ENCODE measurements at places on chromosomes 12 and 14.

DNA sequence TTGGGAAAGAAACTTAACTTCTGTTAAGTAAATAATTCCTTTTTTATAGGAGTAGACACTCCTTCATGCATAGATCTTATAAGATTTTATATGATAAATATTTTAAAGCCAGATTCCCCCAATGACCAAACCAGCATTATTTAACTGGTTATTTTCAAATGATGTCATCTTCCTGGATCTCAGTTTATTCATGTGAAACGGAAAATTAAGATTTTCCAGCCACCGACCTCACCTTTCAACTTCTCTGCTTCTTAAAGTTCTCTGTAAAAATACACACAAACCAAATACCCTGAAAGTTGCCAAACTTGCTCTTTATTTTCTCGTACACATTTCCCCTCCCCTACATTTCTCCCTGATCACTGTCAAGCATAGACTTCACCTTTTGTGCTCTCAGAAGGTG lies 364.2 kb downstream of the GALC start:
- no peak for DNase-seq

GRCh38 chr12:57614178-57614947 lies 3.1 kb downstream of the ARHGEF25 start:
- no peak for DNase-seq

GRCh38 chr14:74917646-74918081 lies 5.4 kb downstream of the RPS6KL1 start:
- DNase-seq: no peak

GRCh38 chr12:125183187-125184067 lies 118.2 kb downstream of the AACS start:
- DNase-seq: peak; percentile 27

GRCh38 chr12:67112586-67112985 lies 156.6 kb upstream of the CAND1 start:
- no peak for DNase-seq

DNA sequence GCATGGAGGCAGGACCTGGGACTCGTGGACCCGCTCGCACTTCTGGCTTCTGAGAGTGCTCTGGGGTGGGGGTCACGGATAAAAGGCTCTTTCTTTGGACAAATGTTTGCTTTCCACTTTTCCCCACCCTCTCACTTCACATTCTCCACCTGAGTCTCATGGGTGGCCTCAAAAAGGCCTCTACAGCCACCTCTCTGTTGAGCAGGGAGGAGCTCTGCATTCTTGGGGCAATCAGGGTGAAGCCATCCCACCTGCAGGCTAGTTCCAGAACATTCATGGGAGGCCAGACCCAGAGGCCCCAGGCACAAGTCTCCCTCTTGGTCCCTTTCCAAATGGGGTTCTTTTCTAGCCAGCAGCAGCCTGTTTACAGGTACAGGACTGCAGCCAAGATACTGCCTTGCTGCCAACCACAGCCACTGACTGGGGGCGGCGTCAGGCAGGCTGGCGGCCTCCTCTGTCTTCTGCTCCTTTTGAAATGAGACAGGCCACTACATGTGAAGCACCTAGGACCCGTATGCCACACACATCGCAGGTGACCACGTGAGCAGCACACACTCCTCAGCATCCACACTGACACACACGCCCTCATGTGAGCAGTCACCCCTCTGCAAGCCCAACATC lies 18.2 kb upstream of the CEBPE start:
- no peak for DNase-seq

DNA sequence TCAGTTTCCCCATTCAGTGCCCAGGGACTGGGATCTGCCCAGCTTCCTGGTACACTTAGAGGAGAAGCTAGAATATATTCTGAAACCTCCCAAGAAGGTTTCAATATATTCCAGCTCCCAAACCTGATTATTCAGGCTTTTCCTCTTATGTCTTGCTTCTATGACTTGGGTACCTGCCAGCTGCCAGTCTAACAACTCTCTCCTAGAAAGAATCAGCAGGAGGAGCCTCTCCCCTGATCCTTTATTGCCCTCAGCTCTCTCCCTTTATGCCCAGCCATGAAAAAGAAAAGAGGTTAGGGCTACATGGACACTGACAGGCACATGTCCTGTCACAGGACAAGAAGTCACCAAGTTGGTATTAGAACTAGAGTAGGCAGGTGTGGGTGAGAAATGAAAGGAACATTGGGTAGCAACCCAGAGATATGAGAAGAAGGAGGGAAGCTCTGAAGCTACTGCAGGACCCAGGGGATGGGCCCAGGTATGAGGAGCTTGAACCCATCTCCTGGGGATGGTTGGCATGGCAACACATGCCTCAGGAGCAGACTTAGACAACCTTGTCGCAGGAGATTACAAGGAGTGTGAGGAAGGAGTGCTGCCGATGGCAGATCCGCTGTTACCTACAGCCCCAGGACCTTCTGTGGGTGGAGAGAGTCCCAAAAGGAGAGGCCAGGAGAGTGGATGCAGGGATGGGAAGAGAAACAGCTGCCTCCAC lies 2.0 kb upstream of the CACNB3 start:
- DNase-seq: no peak

- no peak for DNase-seq
Measured at GRCh38 chr14:105255021-105255507, 6.7 kb downstream of the BTBD6 start.

DNA sequence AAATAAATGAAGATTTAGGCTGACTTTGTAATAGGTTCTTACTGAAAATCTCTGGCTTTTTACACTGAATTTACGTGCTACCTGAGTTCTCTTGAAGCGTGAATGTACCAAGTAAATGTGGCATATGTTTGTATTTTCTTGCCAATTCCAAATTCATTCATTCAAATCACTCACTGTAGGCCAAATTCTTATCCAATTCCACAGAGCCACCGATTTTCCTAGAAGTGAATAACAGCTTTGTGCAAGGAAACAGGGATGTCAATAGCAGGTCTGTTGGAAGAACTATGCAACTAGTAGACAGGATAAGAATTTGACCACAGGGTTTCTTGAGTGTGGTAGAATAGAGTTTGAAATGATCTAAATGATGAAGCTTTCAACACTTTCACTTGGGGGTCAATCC lies 86.8 kb downstream of the SOX5 start:
- DNase-seq: no peak

DNA sequence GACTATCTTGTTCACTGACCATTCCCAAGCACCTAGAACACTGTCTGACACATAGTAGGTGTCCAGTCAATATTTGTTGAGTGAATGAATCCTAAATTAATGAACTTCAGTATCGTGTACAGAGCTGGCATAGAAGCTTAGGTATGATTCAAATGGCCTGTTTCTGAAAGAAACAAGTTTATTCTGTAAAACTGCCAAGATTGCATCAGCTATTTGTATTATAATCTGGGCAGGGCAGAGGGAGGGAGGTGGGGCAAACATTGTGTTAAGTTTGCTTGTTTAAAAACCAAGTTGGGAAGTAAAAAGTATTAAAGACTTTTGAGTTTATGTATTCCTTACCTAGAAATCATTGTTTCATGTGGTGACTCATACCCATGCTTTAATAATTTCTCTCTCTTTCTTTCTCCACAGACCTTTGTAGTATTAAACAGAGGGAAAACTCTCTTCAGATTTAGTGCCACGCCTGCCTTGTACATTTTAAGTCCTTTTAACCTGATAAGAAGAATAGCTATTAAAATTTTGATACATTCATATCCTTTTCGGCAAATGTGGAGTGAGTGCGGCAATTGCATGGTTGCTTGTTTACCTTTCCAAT lies 92.8 kb downstream of the SCN8A start:
- DNase-seq: no peak

DNA sequence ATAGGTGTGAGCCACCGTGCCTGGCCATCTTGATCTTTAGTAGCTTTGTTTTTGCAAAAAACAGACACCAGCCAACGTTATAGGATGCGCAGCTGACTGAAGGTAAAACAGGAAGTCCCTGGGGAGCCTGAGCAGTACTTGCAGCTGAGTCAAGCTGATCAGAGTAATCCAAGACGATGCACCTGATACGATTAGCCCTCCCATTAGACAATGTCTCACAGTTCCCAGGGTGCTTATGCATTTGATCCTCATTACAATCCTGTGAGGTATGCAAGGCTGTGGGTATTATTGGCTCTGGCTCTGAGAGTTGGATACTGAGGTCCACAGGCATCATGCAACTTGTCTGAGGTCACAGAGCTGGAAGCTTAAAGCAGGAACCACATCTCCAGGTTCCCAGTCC lies 8.1 kb downstream of the KRT18 start:
- DNase-seq: no peak

- no peak for DNase-seq
Measured at GRCh38 chr14:22580625-22581024, 8.4 kb downstream of the DAD1 start.

DNA sequence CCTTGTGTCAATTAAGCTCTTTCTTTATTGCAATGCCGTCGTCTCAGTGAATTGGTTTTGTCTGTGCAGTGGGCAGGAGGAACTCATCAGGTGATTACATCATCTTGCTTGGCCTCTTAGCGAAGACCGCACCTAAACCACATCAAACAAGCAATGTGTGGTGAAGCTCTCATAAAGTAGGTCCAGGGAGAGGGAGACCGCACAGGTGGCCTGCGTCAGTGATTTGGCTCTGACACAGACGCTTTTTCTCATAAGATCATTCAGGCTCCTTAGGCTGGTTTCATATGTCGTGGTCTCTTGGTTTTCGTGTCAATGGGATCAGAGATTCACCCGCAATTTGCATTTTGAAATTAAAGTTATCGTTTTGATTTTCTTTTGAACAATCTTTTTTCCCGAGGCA lies 6.7 kb upstream of the TESC start:
- DNase-seq: no peak

GRCh38 chr12:7959701-7960121 lies 23.7 kb upstream of the SLC2A3 start:
- DNase-seq: no peak

GRCh38 chr14:61780125-61780524 lies 17.9 kb downstream of the SNAPC1 start:
- no peak for DNase-seq

DNA sequence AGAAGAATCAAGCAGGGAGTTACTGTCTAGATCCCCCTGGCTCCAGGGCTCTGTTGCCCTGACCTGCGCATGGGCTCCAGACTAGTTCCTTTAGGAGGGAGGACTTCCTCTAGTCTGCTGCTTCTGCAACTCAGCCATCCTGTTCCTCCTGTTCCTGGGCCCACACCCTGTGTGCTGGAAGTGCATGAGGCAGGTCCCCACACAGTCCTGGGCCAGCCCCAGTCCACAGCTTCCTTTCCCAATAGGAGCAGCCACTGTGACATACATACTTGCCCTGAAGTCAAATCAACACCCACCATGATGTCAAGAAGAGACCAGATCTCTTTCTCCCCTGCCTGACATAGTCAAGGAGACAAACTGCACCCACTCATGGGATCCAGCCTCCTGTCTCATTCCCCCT lies 1.3 kb downstream of the SDR9C7 start:
- DNase-seq: no peak

GRCh38 chr14:102295270-102295669 lies 9.7 kb downstream of the MOK start:
- no peak for DNase-seq

DNA sequence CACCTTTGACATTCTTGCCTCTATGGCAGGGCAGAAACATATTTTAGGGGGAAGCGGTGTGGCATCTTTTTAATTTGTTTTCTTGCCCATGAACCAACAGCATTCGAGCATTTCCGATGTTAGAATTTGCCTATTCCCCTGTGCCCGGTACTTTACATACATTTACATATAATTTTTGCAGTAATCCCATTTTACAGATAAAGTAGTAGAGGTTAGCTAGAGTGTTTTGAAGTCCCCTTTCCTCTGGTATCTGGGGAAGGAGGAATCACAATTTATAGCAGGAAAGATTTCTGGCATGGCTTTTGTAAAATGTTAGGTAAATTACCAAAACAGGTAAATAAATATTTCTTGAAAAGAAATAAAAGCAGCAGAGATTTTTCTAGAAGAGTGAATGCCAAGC lies 1.6 kb downstream of the BORCS5 start:
- no peak for DNase-seq

GRCh38 chr14:75979071-75979571 lies 2.7 kb downstream of the TGFB3 start:
- no peak for DNase-seq

DNA sequence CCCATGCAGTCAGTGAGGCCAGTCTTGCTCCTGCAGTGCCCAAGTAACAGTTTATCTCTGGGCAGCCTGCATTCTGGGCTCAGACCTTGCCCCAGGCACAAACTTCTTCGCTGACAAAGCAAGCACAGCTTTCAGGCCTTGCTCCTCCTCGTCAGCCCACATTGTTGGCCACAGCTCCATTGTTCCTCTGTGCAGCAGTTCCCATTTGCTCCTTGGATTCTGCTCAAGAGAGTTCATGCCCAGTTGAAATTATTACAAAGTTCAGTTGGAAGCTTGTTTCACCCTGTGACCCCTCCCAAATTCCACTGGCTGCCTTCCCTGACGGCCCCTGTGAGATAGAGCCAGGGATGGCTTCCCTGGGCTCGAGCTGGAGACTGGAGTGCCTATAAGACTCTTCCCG lies 163.4 kb upstream of the DDHD1 start:
- no peak for DNase-seq

GRCh38 chr12:47602949-47603558 lies 102.8 kb downstream of the RPAP3 start:
- no peak for DNase-seq

GRCh38 chr12:1034243-1034642 lies 43.2 kb downstream of the ERC1 start:
- DNase-seq: no peak

DNA sequence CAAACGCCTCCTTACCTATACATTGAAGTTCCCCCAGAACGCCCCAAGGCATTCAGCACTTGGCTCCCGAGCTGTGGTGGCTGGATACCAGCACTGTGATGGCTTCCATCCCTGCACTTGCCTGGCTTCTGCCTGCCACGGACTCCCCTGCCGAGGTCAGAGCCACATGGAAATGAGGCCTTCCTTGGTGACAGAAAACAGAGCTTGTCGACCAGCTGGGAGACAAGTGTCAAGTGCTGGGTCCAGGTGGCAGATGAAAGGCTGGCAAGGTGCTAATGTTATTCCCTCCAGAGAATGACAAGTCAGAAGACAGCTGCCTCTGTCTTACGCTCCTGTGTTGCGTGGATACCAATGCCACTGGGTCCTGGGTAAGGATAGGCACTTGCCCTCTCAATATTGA lies 26.2 kb upstream of the GNG2 start:
- no peak for DNase-seq

DNA sequence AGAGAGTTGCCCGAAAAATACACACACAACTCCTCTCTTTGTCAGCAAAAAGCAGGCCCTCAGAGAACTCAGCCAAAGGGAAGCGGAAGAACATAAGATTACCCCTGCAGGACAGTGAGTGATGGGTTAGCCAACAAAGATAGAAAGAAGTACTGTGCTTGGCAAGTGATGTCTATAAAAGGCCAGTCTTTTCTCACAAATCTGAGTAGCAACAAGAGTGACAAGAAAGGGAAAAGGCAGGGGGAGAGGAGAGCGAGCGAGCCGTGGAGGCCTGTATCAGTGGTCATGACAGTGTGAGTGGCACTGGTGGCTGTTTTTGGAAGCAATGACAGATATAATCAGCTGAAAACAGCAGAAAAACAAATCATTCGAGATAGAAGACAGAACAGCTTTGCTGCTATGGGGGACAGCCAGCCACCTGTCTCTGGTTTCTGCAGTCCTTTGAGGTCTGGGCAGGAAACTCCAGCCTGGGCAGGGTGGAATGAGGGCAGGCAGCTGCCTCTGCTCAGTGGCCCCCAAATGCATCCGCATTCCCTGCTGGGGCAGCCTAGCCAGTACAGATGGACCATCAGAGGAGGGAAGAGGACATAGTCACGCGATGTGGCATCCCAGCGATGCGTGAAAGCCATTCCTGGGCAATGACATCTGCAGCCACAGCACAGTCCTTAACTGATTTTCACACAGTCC lies 74.7 kb downstream of the TRIM9 start:
- no peak for DNase-seq

Data from activated CD8-positive, alpha-beta memory T cell treated with anti-CD3 and anti-CD28 coated beads for 1 hour (primary cell).